Tibial artery (tissue), 4 donors: ENCODE measurements at places on chromosomes 12 and 14.

DNA sequence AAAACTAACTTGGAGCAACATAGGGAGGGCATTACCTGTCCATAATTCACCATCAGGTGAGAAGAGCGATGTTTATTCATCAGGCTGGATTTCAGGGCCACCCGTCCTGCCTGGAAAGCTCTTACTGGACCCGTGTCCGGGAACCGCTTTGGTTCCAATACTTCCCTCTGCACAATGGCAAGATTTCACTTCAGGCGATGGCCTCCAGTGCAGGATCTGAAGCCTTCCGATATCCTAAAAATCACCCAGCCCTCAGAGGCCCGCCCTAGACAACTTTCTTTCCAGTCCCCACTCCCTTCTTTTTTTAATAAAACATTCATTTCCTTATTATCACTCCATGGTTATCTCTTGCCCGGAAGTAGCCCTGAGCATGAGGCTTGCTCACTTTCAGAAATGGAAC is 92.5 kb downstream of the BCL11B start:
- no peak for DNase-seq

- no peak for DNase-seq
Observed at GRCh38 chr14:36818794-36819384, 157.2 kb downstream of the PAX9 start.

DNA sequence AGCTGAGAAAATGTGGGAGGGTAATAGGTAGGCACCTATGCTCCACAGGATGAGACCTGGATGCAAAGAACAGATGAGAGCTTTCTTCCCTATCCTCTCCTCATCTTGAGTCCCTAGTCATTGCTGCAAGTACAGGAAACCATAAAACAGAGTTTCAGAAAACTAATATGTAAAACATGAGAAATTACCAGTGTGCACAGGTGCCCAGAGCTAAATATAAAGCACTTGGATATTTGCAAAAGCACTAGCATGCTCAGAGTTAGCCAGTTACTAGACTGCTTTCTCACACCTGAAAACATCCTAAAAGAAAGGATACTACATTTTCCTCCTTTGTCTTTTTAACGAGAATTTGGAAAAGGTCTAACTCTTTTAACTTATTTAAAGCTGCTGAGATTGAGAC is 324.3 kb downstream of the DAD1 start:
- DNase-seq, result no peak

DNA sequence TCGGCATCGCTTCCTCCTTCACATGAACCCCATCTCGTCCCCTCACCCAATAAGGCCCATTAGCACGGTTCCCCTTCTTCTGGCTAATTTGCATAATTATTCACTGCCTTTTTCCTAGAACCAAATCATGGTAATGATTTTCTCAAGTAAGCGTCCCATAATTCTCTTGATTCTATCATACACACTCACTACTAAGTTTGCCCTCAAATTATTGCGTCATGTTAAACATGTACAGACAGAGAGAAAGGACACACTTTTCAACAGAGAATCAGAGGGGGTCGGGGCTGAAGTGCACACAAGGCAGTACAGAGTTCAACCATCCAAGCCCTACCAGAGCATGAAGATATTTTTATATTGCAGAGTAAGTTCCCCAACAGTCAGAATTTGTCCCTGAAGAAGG is 256.6 kb downstream of the FOXN3 start:
- DNase-seq, result no peak

- DNase-seq, result no peak
Observed at GRCh38 chr12:21631367-21631766, 26.3 kb downstream of the LDHB start.
